ENCODE measurements at places on chromosomes 3 and 15.

- no peak for DNase-seq
Measured at GRCh38 chr3:76990606-76991005, 49.3 kb upstream of the ROBO2 start.

- peak; percentile 89 for DNase-seq
Measured at GRCh38 chr15:45162771-45163507, 24.8 kb downstream of the SHF start.

DNA sequence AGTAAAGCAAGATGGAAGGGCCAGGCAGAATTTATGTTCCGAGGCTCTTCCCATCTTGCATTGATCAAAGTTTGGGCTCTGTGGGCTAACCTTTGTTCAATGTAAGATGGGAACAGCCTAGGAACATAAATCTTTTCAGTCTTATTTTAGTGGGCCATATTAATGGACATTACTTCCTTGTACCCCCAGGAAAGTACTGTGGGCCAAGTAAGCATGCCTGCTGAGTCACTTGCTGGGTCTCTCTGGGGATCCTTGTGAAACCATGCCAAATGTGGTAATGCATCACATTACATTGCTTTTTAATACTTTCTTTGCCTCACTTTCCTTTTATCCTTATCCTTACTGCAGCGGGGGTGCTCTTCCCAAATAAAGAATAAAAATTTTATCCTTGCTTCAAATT lies 349.5 kb upstream of the POU1F1 start:
- DNase-seq, result no peak

DNA sequence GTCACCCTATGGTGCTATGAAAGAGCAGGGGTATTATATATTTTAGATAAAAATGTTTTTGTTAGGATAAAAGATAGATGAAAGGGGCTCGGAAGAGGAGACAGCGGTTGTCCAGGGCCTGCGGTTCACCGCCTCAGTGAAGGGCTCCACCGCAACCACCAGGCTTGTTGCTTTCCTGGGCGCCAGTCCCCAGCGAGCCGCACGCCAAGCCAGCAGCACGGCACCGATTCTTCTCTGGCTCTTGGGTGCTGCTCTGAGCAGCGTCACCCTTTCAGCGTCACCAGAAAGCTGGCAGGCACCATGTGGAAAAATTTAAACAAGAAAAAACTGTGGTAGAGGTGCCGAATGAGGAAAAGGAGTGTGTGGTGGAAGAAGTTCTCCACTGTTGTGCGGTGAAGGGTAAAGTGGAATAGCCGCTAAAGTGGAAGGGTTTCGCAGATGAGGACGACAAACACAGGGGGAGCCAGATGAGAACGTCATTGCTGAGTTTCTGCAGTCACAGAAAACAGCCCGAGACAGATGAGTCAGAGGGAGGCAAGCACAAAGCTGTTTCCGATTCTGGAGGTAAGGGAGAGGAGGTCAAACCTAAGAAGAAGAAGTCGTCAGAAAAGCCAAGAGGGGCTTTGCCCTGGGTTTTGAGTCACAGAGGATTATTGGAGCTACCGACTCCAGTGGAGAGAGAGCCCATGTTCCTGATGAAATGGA lies 569.2 kb downstream of the ZBBX start:
- no peak for DNase-seq

DNA sequence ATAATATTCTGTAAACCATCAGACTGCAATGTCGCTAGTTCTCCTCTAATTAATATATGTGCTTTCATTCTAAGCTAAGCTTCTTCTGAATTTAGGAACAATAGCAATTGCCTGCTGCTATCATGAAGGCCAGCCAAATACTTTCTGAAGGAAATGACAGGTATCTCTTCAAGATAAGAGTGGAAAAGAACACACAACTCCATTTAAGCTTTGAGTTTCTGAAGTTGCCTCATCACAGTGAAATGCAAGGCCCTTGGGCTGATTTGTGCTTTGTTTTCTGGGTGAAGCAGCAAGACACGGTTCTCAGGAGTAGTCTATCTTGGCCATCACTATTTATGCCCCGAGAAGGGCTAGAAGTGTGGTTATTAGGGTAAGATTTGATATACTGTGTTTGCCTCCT lies 6.2 kb downstream of the SLC7A14 start:
- no peak for DNase-seq

DNA sequence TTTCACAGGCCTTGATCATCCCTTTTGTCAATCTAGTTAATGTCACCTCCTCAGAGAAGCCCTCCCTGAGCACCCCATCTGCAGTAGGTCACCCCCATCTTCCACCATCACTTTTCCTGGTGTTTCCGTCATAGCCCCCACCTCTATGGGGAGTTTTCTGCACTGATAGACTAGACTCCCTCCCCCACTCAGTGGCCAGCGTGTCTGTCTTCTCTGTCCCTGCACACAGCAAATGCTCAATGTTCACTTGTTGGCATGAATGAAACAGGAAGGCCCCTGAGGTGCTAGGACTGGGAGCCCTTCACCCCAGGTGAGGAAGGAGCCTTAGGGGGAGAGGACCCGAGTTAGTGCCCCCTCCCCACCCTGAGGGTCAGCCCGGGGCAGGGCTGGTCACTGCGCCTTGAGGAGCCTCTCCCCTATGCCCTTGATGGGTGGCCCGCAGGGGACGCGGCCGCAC lies 15.8 kb upstream of the FANCD2 start:
- DNase-seq, result no peak

DNA sequence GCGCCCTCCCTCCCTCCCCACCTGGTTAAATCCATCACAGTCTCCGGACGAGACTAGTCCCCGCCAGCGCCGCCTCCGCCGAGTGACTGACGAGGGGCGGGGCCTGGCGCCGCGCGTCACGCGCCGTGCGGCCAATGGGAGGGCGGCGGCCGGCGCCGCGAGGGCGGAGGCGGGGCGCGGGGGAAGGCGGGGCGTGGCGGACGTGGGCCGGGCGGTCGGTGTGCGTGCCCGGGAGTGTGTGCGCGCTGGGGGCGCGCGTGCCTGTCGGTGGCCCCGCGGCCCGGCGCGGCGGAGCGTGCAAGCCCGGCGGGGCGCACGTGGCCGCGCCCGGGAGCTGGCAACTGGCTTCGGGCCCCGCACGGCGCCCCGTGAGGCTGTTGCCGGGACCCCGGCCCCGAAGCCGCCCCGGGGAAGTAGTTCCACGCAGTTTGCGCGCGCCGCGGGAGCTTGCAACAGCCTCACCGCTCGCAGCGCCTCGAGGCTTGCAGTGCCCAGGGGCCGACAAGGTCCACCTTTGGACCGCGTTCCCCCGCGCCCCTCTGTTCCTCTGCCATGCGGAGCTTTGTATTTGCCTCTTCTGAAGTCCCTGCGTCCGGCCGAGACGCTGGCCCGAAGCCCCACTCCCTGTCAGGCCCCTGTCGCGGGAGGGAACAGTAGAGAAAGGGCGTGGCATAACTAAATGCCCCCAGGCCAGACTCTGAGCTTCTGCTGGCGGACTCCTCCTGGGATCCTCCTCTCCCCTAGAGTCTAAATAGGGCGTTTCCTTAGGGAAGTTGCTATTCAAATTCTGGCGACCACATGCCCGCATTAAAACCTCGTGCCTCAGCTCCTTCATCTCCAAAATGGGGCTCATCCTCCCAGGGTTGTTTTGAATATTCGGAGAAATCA lies 400.9 kb downstream of the SHQ1 start:
- DNase-seq, result peak; percentile 67

- no peak for DNase-seq
Measured at GRCh38 chr3:182182531-182182968, 470.8 kb downstream of the SOX2 start.

DNA sequence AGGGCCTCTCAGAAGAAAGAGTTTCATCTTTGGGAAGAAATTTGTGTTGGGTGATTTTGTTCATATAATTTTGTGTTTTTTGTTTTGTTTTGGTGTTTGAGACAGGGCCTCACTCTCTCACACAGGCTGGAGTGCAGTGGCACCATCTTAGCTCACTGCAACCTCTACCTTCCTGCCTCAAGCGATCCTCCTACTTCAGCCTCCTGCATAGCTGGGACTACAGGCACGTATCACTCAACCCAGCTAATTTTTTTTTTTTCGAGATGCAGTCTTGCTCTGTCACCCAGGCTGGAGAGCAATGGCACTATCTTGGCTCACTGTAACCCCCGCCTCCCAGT lies 29.0 kb upstream of the PIK3CB start:
- DNase-seq, result no peak

GRCh38 chr3:112672716-112673541 lies 32.0 kb upstream of the CCDC80 start:
- DNase-seq, result no peak

GRCh38 chr3:12983319-12983718 lies 89.9 kb downstream of the IQSEC1 start:
- no peak for DNase-seq

GRCh38 chr3:17322106-17322793 lies 420.2 kb downstream of the TBC1D5 start:
- no peak for DNase-seq

DNA sequence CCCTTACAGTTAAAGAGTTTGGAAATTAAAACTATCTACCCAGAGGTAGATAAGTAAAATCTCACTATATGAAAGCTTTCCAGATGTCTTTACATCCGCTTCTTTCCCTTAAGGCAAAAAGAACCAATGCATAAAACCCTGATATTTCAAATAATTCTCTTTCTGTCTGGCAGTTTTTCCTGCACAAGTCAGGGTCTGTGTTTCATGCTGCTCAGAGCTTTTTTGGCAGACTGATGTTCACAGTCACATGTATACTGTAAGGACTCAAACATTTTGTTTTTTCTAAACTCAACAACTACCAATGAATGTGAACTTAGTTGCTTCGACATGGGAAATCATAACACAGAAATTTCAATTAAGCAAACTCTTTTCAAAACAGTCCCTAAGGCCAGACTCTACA lies 988.4 kb downstream of the EPHA3 start:
- no peak for DNase-seq

DNA sequence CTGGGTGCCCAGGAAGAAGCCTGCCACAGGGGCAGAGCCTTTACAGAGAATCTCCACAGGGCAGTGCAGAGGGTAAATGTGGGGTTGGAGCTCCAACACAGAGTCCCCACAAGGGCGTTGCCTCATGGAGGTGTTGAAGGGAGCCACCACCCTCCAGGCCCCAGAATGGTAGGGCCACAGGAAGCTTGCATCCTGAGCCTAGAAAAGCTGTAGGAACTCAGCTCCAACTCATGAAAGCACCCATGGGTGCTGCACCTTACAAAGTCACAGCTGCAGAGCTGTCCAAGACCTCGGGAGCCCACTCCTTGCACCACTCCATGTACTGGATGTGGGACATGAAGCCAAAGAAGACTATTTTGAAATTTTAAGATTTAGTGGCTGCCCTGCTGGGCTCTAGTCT lies 73.3 kb upstream of the KCNH8 start:
- DNase-seq, result no peak

All from KBM-7 (cell line).